ENCODE measurements at places on chromosomes 4 and X.

GRCh38 chrX:38654302-38654701, 93.0 kb downstream of the TSPAN7 start:
- no peak for DNase-seq

GRCh38 chr4:25536564-25537320, 118.9 kb upstream of the SLC34A2 start:
- no peak for DNase-seq

DNA sequence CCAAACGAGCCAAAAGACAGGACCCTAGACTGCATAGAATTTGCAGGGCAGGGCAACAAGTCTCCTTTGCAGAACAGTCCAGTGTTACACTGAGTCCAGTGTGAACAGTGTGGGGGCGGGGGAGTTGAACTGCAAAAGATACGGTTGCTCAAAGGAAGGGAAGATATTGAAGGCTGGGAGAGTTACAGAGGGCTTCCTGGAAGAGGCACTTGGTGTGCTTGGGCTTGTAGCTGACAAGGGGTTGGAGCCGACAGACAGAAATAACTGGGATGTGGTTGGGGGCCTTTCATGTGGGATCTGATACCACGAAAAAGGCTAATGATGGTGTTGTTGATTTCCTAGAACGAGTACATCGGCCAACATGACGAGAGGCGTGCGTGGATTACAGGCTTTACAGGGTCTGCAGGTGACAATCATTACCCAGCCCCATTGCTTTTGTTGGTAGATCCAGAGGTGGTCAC, 6.1 kb downstream of the XPNPEP2 start:
- DNase-seq, result peak; percentile 59

- DNase-seq, result no peak
These were observed 97.7 kb upstream of the PDHA2 start for GRCh38 chr4:95742179-95742578.

- no peak for DNase-seq
These were observed 15.1 kb downstream of the C4orf36 start for GRCh38 chr4:86876894-86877685.

GRCh38 chr4:89599026-89599425, 237.9 kb downstream of the SNCA start:
- DNase-seq, result no peak

GRCh38 chr4:34182306-34182705, 2062.0 kb downstream of the ARAP2 start:
- DNase-seq, result no peak

GRCh38 chrX:123447506-123447905, 263.4 kb downstream of the GRIA3 start:
- DNase-seq, result no peak

DNA sequence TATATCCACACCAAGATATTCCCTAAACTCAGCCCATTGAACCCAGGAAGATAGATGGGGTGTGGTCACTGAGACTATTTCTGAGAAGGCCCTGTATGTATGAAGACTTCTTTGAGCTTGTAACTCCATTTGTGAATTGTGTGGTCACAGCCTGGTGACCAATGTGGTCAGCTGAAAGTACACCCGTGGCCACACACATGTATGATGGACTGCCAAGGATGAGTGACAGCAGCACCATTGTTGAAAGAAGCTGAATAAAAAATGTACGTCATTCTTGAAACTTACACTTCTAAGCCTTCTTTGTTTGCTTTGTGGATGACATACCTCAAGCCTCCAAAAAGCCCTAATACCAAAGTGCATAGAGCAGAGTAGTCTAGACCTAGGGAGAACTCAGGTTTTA, 581.4 kb downstream of the RAB28 start:
- no peak for DNase-seq

- no peak for DNase-seq
These were observed 248.9 kb upstream of the FTHL17 start for GRCh38 chrX:31320740-31321139.

- DNase-seq, result no peak
These were observed 37.1 kb downstream of the SH3RF1 start for GRCh38 chr4:169233691-169234090.

DNA sequence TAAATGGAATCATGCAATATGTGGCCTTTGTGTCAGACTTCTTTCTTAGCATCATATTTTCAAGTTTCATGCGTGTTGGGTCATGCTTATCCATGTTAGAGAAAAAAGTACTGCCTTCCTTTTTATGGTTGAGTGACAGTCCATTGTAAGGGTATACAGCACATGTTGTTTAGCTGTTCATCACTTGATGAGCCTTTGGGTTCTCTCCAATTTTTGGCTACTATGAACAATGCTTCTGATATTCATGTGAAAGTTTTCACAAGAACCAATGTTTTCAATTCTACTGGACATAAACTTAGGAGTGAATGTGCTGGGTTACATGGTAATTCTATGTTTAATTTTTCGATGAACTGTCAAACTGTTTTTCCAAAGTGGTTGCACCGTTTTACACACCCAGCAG, 28.1 kb upstream of the LNX1 start:
- no peak for DNase-seq

- DNase-seq, result no peak
These were observed 325.7 kb upstream of the PCDH10 start for GRCh38 chr4:132823419-132823818.
